ENCODE measurements at places on chromosomes 6 and 20.
A peak's percentile ranks its signal among the peaks of the same experiment; 100 is the strongest.

- H3K36me3 ChIP-seq = no peaks in the 10 kb centered on the region
- no peak for DNase-seq
- H3K4me3 ChIP-seq = no peak overlapping the region
- H3K27ac ChIP-seq = no peak overlapping the region
- no peaks in the 10 kb centered on the region for H3K4me1 ChIP-seq
Observed at GRCh38 chr6:25233226-25233625, 45.9 kb upstream of the CARMIL1 start.

GRCh38 chr6:47571488-47571887 lies 93.9 kb downstream of the CD2AP start:
- H3K4me3 ChIP-seq = no peak overlapping the region
- no peaks in the 10 kb centered on the region for H3K36me3 ChIP-seq
- H3K27me3 ChIP-seq = no peaks in the 10 kb centered on the region
- no peak overlapping the region for H3K27ac ChIP-seq
- H3K4me1 ChIP-seq = no peaks in the 10 kb centered on the region
- DNase-seq = no peak

- H3K36me3 ChIP-seq = no peaks in the 10 kb centered on the region
- H3K4me1 ChIP-seq = no peaks in the 10 kb centered on the region
- no peak overlapping the region for H3K27ac ChIP-seq
- H3K4me3 ChIP-seq = no peak overlapping the region
- H3K27me3 ChIP-seq = no peaks in the 10 kb centered on the region
- no peak for DNase-seq
Observed at GRCh38 chr6:5457983-5458683, 196.8 kb downstream of the FARS2 start.

- H3K4me1 ChIP-seq = peaks cover 11% of the 10 kb centered on the region
- peak; percentile 81 for DNase-seq
- no peaks in the 10 kb centered on the region for H3K27me3 ChIP-seq
Observed at GRCh38 chr6:63553208-63553607, 19.1 kb upstream of the LOC128125822 start.

- no peak overlapping the region for H3K27ac ChIP-seq
- no peak for DNase-seq
- no peak overlapping the region for H3K4me3 ChIP-seq
- no peaks in the 10 kb centered on the region for H3K4me1 ChIP-seq
Observed at GRCh38 chr20:60272790-60273189, 314.6 kb downstream of the CDH26 start.

DNA sequence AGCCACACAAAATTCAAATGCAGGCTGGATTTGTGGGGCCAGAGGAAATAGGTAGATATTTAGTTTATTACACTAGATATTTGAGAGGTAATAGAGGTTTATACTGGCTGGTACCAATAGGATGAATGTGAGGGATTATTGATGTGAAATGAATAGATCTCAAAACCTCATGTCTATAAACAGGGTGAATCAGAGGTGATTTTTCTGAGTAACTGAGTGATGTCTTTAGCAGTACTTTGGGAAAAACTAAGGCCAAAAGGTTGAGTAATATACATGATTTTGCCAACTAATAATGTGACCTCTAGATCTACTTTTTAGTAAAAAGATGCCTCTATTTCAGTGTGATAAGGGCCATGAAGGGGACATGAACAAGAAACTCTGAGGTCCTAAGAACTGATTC lies 86.8 kb downstream of the HAO1 start:
- no peak overlapping the region for H3K4me3 ChIP-seq
- H3K27ac ChIP-seq = no peak overlapping the region
- no peak for DNase-seq
- no peaks in the 10 kb centered on the region for H3K36me3 ChIP-seq

All from GM12878 (cell line).